Activated naive CD8-positive, alpha-beta T cell treated with anti-CD3 and anti-CD28 coated beads, Interleukin-2, amount 10 ng/mL, durations not matched to agents 7 days and 5 days (primary cell): ENCODE measurements at places on chromosomes 6 and 20. TPM values are rescaled to one million over a fixed set of nuclear protein-coding genes. Genes with fewer than 3 reads are reported as not detected.

MLIP gene
- total RNA-seq, result not detected

RNF39 gene
- not detected for total RNA-seq

- DNase-seq, result no peak
Measured at GRCh38 chr6:5100806-5101205, 15.7 kb downstream of the PPP1R3G start.

DNA sequence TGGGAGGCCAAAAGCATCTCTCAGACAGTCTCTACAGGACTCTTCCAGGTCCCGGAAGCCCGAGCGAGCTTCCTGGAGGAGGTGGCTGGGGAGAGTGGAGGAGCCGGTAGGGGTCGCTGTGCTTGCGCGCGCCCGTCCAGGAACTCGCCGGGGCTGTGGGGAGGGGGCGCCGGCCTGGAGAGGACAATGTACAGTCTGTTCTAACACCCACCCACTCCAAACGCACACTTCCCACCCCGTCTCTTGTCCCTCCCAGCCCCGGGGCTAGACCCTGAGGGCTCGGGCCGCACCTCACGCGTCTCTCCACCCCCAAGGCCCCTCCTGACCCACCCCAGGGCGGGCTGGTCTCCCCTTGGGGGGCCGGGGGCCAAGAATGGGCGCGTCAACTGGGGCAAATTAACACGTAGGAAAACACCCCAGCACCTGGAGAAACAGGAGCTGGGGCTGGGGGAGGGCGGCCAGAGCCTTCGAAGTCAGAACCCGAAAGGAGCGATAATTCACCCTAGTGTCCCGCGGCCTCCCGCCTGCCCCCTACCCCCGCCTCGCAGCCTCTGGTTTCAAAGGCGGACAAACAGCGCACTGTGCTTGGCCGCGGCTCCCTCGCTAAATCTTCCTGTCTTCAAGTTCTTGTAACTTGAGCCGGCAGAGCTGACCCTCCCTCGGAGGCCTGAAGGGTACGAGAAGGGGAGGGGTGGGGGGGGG lies 103.2 kb upstream of the FOXP4 start:
- DNase-seq, result no peak

DNA sequence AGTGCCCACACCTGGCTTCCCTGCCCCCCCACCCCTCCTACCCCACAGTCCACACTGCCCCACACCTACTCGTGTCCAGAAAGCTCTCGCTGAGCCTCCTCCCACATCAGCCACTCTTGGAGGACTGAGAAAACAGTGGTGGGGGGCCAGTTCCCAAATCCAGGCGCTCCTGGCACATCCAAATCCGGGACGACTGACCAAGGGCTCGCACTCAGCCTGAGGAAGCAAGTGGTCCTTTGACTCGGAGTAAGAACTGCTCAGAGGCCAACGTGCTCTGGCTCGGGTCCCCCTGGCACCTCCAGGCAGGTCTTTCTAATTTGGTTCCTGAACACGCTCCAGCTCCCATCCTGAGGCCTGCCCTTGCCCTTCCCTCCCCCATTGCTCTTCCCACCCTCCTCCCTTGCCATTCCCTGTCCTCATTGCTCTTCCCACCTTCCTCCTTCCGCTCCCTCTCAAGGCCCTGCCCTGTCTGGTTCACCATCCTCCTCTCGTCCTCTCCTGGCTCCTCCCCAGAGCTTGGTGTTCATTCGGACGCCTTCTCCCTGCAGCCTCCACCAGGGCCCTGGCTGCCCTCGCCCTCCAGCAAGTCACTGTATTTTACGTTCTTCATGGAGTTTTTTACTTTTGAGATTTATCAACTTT lies 83.6 kb downstream of the THBS2 start:
- no peak for DNase-seq
